ENCODE measurements at places on chromosomes 16 and 17. TPM values are rescaled to one million over a fixed set of nuclear protein-coding genes. Genes with fewer than 3 reads are reported as not detected.

DNA sequence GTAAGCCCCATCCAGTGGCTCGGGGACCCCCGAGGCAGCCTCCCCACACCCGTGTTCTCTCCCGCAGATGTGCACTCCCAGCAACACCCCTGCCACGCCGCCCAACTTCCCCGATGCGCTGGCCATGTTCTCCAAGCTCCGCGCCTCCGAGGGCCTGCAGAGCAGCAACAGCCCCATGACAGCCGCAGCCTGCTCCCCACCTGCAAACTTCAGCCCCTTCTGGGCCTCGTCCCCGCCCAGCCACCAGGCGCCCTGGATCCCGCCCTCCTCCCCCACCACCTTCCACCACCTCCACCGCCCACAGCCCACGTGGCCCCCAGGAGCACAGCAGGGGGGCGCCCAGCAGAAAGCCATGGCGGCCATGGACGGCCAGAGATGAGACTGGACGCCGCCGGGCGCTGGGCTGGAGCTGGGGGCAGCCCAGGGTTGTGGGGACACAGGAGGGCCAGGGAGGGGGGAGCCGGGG lies 5.0 kb downstream of the UBALD2 start:
- DNase-seq: peak; percentile 70

TBC1D3I gene
- total RNA-seq: 1.9 TPM

DNA sequence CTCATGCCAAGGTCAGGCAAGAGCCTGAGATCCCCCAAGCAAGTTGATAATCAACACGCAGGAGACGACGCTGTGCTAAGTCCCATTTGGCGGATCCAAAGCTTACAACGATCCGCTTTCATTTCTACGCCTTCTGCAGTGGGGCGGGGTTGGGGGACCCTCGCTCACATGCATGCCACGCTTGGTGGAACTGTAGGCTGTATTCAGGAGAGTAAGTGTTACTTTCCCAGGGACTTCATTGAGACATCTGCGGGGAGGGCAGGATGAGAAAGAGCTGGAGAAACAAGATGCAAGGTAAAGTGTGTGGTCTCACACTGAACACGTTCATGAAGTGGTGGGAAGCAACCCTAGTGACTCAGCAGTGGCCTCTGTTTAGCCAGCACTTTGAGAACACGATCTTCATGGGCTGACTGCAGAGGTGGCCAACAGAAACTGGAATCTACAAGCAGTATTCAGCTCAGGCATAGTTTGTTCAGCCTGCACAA lies 100.5 kb downstream of the XYLT1 start:
- DNase-seq: peak; percentile 73

BAIAP3 gene
- total RNA-seq: not detected

GRCh38 chr17:38512473-38513058 lies 84.3 kb downstream of the ARHGAP23 start:
- no peak for DNase-seq

GRCh38 chr16:89798832-89799370 lies 17.5 kb downstream of the FANCA start:
- DNase-seq: no peak

- no peak for DNase-seq
Measured at GRCh38 chr17:41494524-41494923, 4.8 kb upstream of the KRT36 start.

ABCC11 gene
- not detected for total RNA-seq

ADAD2 gene
- total RNA-seq: not detected

- DNase-seq: peak; percentile 95
Measured at GRCh38 chr16:58511933-58512815, 3.1 kb upstream of the SETD6 start.

- DNase-seq: no peak
Measured at GRCh38 chr16:49465661-49466528, 92.3 kb downstream of the C16orf78 start.

CA5A gene
- not detected for total RNA-seq

DNA sequence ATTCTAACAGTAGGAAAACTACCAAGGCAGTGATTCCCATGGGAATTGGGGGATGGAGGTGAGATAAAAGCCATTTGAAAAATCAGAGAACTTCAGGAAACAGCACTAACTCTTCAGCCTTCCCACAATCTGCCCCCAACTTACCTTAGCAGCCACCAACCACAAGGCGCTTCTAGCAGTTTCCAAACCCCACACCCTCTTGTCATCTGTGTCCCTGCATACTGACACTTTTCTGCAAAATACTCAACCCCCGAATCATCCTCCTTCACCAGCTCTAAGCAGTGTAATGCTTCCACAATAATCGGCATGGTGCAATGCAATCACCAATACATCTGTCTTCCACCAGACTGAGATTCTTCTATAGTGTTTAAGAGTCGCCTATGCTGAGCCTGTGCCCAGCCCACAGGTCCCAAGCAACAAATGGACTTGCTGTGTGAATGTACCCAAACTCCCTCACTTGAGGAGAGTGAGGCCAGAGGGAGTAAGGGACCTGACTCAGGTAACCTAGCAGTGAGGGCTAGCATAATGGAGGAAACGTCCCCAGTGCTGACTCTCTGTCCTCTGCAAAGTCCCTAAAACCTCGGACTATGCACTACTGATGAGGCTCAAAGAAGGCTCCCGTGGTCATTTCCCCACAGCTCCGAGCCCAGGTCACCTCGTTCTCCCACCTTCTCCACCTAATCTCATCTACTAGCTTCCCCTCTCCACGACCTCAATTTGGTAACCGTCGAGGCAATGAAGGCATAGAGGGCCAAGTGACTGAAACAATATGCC lies 943 bp downstream of the DYNC1LI2 start:
- no peak for DNase-seq

- DNase-seq: peak; percentile 73
Measured at GRCh38 chr16:23842137-23842600, 6.4 kb downstream of the PRKCB start.

- no peak for DNase-seq
Measured at GRCh38 chr16:764184-764750, 3.7 kb downstream of the MSLN start.

GRCh38 chr17:50956750-50957523 lies 90.8 kb upstream of the TOB1 start:
- peak; percentile 90 for DNase-seq

FZD2 gene
- not detected for total RNA-seq

- no peak for DNase-seq
Measured at GRCh38 chr16:68744744-68745280, 7.7 kb downstream of the CDH1 start.

- DNase-seq: no peak
Measured at GRCh38 chr17:63538693-63539595, 11.3 kb upstream of the DCAF7 start.

- no peak for DNase-seq
Measured at GRCh38 chr17:16516594-16517051, 24.6 kb upstream of the LRRC75A start.

DNA sequence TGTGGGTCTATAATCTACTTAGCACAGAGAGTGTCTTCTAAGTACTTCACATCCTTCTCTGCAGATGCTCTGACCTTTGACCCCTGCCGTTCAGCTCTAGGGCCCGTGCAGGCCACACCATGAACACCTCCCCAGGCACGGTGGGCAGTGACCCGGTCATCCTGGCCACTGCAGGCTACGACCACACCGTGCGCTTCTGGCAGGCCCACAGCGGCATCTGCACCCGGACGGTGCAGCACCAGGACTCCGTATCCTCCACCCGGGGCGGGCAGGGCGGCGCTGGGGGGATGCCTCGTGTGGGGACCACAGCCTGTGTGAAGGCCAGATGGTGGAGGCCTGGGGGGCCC lies 686 bp downstream of the MLST8 start:
- DNase-seq: no peak

DNA sequence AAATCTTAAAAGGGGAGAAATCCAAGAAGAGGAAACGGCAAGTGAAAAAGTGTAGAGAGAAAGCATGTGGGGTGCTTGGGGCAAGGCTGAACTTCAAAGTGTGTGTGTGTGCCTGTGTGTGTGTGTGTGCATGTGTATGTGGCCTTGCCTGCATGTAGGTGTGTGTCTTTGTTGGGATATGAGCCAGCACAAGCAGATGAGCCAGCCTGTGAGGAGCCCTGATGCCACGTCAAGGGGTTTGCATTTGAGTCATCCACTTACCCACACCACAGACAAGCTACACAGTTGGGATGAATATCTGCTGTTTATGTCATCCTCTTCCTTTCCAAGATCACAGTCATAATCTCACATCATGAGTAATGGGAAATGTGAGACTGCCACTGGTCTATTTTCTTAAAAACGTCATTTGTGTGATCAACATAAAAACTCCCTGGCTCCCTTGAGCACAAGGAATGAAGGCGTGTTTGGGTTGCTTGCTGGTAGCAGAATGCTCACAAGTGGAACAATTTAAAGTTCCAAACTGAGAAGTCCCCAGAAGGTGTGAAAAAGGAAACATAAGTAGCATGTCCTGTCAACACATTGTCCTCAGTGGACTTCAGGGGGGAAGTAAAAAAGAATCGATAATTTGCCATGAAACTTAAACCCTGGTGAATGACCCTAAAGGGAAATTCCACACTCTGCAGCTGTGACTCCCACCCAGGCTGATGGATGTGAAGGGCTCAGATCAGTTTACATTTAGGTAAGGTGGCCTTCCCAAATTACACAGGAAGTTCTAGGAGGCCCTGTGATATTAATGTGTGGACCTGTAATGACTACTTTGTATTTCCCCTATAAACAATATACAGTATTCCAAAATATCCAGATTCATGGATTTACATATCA lies 14.7 kb downstream of the KCTD19 start:
- DNase-seq: peak; percentile 91

DNA sequence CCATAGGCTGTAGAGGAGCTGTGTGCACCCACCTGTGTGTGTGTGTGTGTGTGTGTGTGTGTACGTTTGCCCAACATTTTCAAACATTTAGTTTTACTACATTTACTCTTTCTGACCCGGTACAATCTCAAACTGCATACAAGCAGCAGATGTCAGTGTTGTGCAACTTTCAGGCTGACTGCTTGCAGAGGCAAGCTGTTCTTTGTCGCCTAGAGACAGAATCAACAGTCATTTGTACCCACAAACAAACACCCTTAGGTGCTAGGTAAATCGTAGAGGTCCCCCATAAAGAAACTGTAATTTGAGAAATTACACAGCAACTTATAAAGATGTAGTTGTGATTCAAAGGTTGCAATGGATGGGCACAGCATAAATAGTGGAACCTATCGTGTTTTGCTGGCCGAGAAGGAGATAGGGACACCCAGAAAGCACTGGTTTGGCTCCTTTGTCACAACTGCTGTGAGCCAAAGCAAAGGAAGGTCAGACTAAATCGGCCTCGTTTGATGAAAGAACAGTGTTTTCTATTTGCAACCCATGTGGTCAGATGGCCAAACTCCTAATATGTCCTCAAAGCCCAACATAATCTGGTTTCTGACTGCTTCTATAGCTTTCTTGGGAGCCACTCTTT lies 478.4 kb downstream of the TOX3 start:
- DNase-seq: no peak

DNA sequence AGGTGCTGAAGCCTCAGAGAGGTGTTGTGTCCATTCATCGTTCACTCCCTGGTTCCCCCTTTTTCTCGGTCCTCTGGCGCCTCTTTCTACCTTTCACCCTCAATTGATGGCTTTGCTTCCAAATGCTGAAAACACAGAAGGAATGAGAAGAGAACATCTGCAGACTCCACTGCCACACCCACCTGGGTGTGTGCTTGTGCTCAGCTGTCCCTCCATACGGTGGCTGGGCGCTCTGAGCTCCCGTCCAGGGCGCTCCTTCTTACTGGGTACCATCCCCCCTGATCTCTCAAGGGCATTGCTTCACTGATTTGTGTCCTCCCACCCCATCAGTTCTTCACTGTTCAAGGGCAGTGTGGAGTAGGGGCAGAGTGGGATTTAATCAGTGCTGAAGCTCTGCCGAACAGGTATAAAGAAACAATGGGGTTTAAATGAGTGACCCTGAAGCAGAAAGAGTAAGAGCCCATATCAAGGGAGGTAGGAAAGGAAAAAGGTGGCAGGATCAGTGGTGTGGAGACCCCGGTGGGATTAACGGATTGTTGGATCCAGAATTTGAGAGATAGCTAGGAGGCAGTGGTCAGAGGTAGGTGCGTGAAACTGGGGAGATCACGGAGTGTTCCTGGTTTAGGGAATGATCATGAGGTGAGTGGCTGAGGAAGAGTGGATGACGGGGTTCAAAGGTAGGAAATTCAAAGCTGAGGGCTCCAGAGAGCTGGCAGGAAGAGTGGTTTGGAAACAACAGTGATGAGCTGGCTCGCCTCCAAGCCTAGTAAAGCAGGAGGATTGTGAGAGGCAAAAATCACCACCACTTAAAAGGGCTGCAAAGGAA lies 40.8 kb downstream of the MRTFB start:
- no peak for DNase-seq

DNA sequence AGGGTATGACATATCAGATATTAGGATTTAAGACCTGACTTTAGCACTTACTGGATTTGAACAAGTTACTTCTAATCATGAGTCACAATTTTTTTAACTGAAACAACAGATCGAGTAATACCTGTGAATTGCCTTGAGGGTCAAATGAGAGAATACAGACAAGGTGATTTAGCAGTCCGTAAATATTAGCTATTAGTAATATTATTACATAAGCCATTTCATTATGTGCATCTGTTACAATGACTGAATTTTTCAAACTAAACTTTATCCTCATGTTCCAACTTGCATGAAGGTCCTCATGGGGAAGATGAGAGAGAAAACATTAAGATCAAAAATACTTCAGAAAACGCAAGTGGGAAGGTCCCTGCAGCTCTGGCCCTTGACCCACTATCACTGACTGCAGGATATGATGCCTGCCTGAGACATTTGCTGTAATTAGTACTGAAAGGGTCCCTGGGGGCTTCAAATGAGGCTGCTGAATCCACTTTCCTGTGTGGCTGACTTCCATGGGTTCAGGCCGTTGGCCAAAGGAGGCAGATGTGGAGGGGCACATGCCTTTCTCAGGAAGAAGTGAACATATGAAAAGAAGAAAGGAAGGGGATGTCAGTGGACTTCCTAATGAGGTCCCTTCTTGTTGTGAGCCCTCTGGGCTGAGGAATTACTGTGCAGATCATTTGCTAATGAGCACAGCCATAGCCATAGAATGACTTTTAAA lies 441.7 kb downstream of the CDH11 start:
- DNase-seq: no peak

GP1BA gene
- total RNA-seq: not detected
